ENCODE measurements at places on chromosomes 6 and 20.

DNA sequence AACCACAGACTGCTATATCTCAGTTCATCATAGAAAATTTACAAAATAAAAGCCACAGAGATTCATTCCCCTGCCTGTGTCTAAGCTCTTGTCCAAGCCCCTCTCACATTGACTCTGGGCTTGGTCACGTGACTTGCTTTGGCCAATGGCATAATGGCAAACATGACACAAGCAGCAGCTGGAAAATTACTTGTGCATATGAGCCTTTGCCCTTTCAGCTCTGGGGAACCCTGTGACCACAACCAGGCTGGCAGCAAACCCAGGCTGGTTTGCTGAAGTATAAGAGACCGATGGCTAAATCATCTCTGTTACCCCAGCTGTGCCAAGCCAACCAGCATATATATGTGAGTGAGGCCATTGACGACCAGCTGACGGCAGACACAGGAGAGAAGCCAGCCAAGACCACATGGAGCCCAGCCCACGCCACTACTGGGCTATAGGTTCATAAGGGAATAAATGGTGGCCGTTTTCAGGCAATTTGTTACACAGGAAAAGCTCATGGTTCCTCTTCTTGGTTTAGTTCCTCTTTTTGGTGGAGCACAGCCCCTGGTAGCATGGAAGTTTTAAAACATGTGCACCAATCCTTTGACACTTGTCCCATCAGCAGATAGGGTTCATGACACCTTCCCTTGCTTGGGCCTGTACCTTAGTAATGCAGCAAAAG, 31.8 kb upstream of the RSPO4 start:
- no peak for DNase-seq

GRCh38 chr6:43895656-43896328, 125.8 kb downstream of the VEGFA start:
- no peak for DNase-seq

GRCh38 chr6:159090530-159091480, 46.0 kb upstream of the TAGAP start:
- DNase-seq: no peak

- no peak for DNase-seq
These were observed 40.0 kb downstream of the DSTN start for GRCh38 chr20:17609811-17610377.

- no peak for DNase-seq
These were observed 12.9 kb downstream of the BANF2 start for GRCh38 chr20:17712708-17713107.

DNA sequence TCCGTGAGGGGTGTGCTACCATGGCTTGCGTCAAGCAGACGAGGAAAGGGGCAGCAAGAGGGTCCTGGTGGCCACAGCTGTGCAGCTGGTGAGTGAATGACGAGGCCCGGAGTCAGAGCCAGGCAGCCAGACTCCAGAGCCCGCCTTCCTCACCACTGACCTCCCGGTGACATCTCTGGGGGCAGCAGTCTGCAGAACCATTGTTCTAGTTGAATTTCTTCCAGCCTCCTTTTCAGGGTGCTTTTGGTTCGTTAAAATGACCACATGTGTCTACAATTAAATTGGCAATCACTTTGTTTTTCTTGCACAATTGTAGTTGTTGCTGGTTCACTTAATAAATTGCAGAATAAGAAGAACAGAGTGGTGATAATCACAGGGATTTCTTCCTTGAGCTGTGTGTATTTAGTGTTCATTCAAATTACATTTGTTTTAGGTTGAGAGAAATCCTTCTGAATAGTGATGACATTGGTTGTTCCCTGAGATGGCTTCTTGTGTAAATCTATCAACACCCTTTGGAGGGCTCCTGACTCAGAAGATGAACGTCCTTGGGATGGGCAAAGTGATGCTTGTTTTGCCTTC, 96.4 kb downstream of the TULP4 start:
- no peak for DNase-seq

- peak; percentile 61 for DNase-seq
These were observed 212.3 kb upstream of the ZNF217 start for GRCh38 chr20:53805895-53806384.

GRCh38 chr6:12096342-12096741, 84.2 kb downstream of the HIVEP1 start:
- DNase-seq: no peak

- no peak for DNase-seq
These were observed 663.9 kb downstream of the PRKN start for GRCh38 chr6:162063666-162064065.
